Tibial artery (tissue), 4 donors: ENCODE measurements at places on chromosomes 1 and 21.

GRCh38 chr21:42578761-42579415 lies 65.2 kb downstream of the SLC37A1 start:
- peak; percentile 50 for DNase-seq

- DNase-seq: no peak
These were observed 55.5 kb downstream of the ECE1 start for GRCh38 chr1:21234779-21235178.

DNA sequence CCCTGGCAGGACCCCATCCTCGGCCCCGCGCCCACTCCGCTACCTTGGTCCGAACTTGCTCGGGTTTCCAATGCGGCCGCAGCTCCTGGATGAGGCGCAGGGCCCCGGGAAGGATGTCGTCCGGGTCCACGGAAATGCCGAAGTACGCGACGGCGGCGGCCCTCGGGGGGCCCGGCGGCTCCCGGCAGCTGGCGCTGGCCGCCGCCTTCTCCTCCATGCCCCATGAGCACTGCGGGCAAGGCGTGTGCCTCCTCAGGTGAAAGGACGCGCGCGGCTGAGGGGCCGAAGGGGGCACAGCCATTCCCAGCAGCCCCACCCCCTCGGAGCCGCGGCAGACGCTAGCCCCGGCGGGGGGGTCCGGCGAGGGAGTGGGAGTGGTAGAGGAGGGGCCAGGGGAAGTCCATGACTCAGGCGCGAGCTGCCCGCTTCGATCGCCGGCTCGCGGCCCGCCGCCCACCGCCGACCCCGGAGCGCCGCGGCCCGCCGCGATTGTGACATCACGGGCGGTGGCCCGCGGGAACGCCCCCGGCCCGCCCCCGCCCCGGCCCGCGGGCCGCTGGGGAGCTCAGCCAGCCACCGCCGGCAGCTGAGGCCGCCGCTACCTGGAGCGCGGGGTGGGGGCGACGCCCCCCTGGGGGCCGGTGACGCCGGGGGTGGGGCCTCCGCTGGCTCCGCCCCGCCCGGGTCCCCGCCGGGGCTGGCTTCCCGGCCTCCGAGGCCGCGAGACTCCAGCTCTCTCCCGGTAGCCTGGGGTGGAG lies at the start of gene ETNK2:
Gene ETNK2, minus strand, starts transcription at position 493 of the 758 bp plus-strand sequence. Its CDS starts 192 bp downstream, at position 301.
- DNase-seq: peak; percentile 89

DNA sequence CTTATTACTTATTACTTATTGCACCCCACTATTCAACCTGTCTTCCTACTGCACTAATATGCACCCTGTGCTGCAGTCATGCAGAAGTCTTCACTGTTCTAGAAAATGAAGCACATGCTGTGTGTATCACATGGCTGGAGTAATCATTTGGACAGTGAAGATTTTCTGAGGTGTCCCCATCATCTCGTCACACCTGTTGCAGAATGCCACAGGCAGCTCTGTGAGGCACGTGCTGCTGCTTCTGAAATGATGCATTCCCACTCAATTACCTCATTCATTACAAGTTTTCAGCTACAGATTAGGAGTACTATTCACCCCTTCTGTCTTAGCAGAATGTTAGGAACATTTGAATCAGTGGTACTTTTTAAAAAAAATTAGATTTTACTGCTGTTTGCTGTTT lies 325.7 kb upstream of the ST6GALNAC5 start:
- no peak for DNase-seq

- DNase-seq: no peak
These were observed 10.4 kb upstream of the IL24 start for GRCh38 chr1:206886831-206887230.

DNA sequence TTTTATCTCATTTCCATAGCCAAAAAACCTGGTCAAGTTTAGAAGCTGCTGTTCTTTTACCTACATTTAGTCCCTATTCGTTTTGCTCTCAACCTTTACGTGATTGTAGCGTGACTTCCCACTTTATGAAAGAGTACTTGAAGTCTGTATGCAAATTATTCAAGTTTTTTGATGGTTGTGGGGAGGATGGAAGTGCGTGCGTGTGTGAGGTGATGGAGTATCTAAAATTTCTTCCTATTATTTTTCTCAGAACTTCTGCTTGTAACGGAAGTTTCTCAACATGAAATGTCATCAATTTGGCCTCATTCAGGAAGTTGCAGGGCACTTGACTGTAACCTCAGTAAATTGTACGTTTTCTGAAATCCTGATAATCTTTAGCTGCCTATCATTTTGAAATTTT lies 64.0 kb downstream of the SAMSN1 start:
- DNase-seq: no peak

- no peak for DNase-seq
These were observed 18.9 kb downstream of the SDE2 start for GRCh38 chr1:225980005-225980836.

DNA sequence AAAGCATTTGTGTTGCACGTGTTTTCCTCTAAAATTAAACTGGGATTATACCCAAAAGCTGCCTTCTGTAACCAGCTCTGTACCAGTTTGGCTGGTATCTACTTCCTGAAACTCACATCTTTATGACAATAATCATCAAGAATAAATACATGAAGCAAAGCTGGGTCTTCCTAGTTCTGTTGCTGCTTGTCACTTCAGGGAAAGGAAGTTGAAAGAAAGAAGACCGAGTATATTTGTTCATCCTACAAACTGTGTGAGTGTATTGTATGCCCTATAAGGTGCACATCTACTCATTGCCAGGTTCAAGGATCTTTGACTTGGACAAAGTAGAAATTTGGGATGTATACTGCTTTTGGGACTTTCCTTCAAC lies 29.1 kb upstream of the IFNGR2 start:
- no peak for DNase-seq

DNA sequence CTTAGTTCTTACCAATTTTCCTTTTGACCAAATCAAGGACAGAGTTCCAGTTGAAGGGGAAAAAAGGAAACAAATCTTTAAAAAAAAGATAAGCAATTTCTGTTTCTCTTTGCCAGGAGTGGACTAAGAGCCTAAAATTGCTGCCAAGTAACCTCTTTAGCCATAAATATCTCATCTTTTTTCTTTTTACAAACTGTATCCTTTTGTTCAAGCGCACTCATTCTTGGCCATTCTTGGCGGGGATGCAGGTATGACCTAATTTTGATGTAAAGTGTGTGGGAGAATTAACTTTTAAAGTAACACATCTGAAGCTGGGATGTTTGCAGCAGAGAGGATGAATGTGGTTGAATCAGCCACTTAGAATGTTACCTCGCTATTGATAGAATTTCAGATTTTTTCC lies 13.4 kb upstream of the KIF1B start:
- DNase-seq: no peak

DNA sequence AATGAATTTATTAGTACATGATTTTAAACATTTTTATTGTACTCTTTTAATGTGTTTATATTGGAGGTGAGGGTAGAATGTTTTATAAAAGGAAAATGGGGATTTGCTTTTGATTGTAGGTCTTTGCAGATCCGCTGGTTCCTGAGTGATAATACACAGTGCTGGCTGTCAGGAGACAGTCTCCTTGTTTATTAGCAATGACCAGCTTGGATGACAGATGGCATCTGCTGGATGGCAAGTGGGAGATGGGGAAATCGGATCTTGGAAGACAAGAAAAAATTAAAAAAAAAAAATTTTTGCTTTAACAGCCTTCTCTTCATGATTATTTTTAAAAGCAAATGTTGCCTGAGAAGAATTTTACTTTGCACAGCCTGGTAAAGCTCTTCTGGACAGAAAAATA lies 4.4 kb upstream of the PHTF1 start:
- DNase-seq: no peak

DNA sequence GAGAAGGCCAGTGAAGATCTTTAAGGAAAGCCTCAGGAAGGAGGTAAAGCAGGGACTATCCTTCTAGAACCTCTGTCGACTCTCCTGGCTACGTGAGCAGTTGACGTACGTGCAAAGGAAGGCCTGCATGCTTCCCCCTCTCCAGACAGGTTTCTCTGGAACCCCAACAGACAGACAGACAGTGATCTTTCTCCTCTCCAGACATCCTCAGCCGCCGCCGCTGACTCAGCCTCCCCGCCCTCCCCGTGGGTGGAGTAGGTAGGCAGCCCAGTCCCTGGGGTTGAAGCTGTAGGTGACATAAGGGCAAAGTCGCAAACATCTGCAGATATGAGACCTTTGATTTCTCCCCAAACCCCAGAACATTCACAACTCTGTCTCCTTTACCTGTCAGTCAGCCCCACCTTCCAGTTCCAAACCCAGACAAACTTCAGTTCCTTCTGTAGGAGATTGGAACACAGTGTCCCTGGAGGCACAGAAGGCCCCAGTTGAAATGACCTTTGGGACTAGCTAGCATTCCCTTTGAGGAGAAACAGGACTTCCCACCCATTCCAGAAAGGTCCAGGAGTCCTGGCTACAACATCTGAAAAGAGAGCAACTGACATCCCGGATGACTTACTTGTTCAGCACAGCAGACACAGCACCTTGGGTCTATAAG lies 146.0 kb upstream of the JUN start:
- no peak for DNase-seq

DNA sequence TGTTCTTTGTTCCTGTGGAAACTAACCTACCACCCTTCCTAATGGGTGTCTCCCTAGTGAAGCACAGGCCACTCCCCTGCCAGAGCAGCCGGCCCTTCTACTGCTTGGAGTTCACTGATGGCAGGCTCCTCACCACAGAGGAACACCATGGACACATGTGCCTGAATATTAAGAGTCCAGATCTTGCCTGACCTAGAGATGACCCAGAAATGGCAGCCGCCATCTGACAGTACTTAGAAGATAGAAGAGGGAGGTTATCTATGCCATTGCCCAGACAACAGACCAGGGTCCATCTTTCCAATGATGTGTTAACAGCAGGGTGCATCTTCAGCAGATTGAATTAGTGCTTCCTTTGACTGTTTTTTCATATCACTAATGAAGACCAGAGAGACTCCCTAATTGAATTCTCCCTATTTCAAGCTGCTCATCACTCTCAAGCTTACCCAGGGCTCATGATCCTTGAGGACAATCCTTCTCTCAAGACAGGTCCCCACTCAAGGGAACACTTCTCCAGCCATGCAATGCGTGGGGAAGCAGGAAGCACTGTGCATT lies 59.8 kb downstream of the PLEKHA6 start:
- no peak for DNase-seq

- no peak for DNase-seq
These were observed 2.9 kb downstream of the ZNF672 start for GRCh38 chr1:248840946-248841345.

DNA sequence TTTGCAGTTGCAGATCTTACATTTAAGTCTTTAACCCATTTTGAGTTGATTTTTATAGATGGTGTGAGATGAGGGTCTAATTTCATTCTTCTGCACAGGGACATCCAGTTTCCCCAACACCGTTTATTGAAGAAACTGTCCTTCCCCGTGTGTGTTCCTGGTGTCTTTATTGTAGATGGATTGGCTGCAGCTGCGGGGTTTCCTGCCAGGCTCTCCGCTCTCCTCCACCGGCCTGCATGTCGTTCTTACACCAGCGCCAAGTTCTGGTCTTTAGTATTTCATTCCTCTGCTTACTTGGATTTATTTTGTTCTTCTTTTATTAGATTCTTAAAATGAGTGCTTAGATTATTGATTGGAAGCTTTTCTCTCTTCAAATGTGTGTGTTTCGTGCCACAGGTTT lies 98.9 kb upstream of the COL6A1 start:
- DNase-seq: no peak

- no peak for DNase-seq
These were observed 117.5 kb downstream of the BACH1 start for GRCh38 chr21:29416268-29416667.

GRCh38 chr1:43867976-43868740 lies 65.4 kb upstream of the ARTN start:
- no peak for DNase-seq

DNA sequence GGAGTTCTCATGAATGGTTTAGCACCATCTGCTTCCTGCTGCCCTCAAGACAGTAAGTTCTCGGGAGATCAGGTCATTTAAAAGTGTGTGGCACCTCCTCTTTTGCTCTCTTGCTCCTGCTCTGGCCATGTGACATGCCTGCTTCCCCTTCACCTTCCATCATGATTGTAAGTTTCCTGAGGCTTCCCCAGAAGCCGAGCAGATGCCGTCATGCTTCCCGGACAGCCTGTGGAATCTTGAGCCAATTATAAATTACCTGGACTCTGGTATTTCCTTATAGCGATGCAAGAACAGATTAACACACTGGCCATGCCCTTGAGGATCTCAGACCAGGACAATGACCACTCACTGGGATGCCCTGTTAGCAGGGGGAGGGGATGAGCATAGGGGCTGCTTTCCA lies 212.3 kb downstream of the MATN1 start:
- no peak for DNase-seq

DNA sequence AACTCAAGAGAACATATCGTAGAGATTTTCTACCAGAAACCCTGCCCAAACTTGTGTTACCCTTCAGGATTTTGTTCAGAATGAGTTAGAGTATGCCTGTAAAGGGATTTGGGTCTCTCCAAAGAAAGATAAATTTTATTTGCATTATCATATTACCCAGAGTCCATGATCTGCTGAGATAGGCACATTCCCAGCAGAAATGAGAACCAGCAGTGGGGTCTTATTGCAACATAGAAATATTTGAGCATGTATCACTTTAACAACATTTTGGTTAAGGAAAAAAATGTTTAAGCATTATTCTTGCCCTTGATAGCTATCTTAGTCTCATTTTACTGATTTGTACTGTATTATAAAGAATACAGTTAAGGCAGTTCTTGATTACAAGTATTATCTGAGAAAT lies 10.6 kb downstream of the VCAM1 start:
- no peak for DNase-seq

GRCh38 chr1:115793162-115793561 lies 24.6 kb upstream of the CASQ2 start:
- DNase-seq: no peak

GRCh38 chr21:25453524-25453923 lies 153.8 kb downstream of the MRPL39 start:
- DNase-seq: no peak

GRCh38 chr1:63718541-63718970 lies 55.3 kb upstream of the ROR1 start:
- DNase-seq: no peak

DNA sequence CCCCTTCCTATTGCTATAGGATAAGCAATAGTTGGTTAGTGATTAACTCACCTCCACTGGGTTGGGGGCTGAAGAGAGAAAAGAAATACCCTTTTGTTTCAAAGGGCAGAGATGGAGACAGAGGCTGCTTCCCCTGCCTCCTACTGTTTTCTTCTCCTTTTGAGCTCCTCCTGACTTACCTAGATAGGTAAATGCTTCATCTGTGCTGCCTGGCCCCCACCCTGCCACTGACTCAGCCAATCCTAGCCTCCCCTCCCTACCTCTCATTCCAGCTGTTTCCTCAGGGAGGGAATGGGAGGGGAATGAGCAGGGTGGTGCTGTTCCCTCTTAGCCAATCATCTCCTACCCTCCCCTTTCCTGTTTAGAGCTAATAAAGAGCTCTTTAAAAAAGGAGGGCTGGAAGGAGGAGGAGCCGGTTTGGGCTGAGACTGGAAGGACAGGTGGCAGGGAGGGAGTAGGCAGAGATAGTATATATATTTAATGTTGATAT lies at the start of gene C1orf116:
Gene C1orf116, minus strand, starts transcription at position 229 of the 490 bp plus-strand sequence. CDS start 5,158 bp downstream, outside the sequence.
- DNase-seq: no peak
